ENCODE measurements at places on chromosomes 5 and 9. TPM values are rescaled to one million over a fixed set of nuclear protein-coding genes. Genes with fewer than 3 reads are reported as not detected.

Gene ARID3C
- not detected for total RNA-seq

Gene ARHGEF37
- 5.2 TPM for total RNA-seq

Gene FOXD4L3
- not detected for total RNA-seq

Gene MCCC2
- 32.5 TPM for total RNA-seq

Gene FGF1
- total RNA-seq = 0.36 TPM

Gene UBE2R2
- total RNA-seq = 26.4 TPM

Gene TNIP1
- total RNA-seq = 89.7 TPM

Gene SPAAR
- total RNA-seq = 5.4 TPM

Gene CCDC171
- total RNA-seq = 6.1 TPM

Gene TOR2A
- total RNA-seq = 9.9 TPM

DNA sequence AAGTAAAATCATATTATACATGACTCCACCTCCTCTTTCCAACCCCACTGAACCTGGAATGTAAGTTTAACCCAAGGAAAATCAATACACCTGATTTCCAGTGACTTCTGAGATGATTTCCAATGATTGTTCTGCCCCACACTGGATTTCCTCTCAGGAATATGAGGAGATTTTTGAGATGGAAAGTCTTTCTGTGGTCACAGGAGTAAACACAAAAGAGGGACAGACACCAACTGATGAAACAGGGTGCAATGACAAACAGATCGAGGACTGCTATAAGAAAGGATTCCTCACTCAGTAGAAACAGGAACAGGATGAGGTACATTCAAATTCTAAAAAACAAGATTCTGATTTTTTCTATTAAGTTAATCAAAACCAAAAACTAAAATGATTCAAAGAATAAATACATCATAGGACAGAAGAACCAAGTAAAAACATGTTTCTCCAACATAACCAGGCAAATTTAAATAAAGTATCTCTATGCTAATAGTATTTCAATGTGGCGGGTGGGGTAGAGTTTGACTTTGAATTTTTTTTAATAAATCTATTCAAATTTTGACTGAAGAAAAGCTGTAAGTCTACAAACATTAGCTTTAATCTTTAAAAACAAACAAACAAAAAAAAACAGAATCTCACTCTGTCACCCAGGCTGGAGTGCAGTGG, 42.1 kb downstream of the DTWD2 start:
- DNase-seq = no peak

DNA sequence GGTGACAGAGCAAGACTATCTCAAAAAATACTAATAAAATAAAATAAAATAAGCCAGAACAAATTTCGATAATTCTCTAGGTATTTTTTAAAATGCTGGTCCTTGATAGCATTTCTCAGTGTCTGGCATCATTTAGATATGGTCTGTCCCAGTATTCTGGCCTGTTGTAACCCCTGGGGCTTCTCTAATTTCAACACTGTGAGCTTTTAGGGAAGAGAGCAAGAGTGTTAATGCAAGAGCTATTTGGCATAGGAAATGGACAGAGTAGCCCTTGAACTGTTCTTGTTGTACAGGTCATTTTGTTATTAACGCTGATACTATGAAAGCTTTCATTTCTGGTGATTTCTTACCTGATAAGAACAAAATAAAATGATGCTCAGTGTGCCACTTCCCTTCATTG, 112.2 kb upstream of the ZNF608 start:
- DNase-seq = no peak

DNA sequence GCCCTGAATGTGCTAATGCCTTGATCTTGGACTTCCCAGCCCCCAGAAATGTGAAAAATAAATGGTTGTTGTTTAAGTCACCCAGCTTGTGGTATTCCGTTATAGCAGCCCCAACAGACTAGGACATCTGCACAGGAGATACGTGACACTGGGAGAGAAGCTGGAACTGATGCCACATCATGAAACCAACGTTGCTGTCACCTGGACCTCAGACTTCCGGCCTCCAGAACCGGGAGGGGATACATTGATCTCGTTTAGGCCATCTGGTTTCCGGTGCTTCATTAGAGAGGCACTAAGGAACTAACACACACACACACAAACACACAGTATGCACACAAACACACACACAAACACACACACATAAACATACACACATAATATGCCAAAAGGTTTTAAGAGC, 75.0 kb upstream of the ICE1 start:
- DNase-seq = no peak

GRCh38 chr5:157348049-157348400, 82.1 kb downstream of the CYFIP2 start:
- no peak for DNase-seq

DNA sequence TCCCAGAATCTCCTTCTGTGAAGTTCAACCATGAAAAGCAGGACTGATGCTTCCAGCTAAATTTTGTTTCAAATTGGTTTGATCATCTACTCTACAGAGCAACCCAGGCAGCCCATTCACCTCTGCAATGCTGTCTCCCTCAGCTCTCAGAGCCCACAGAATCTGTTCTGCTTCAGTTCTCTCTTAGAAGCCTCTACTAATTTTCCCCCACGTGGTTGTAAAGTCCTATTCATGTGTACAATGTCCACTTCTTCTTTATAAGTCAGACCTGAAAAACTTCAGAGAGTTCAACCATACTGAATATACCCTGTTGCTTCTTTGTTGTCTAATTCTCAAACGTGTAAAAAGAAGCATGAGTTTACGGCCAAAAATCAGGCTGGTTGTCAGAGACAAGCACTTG, 21.3 kb upstream of the FAM13B start:
- DNase-seq = no peak

DNA sequence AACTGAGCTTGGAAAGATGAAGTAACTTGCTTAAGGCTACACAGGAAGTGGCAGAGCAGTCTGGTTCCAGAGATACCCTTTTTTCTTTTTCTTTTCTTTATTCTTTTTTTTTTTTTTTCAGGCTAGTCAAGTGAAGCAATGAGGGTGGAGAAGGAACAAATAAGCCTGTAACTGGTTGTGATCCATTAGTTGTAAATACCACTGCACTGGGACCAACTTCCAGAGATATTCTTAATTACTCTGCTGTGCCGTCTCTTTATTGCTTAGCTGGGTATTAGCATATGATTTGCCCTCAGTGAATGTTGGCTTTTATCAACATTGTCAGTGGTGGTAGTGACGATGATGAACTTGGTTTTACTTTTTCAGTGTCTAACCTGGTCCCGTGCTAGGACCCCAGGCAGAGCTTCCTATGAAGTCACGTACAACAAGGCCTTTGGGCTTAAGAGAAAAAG, 26.7 kb downstream of the LNPEP start:
- no peak for DNase-seq

DNA sequence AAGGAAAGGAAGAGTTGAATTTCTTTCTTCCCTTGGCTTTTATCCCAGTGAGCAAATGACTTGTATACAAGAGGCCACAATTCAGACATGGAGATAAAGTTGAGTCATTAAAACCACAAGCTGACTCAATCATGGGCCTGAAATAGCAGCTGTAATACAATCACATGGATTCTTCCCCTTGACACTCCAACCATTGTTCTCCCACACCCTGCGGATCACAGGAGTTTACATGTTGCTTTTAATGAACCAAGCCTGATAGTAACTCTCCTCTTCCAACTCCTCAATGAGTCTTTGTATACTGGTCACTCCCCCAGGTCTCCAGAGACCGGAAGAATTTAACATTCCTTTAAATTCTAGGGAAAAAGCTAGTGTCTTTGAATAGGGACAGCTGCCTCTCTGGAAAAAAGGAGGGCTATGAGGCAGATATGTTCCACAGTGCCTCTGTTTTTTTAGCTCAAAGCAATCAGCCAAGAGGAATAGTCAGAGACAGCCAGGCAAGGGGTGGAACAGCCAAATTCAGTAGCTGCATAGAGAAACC, 32.4 kb downstream of the PCDHGC5 start:
- no peak for DNase-seq

DNA sequence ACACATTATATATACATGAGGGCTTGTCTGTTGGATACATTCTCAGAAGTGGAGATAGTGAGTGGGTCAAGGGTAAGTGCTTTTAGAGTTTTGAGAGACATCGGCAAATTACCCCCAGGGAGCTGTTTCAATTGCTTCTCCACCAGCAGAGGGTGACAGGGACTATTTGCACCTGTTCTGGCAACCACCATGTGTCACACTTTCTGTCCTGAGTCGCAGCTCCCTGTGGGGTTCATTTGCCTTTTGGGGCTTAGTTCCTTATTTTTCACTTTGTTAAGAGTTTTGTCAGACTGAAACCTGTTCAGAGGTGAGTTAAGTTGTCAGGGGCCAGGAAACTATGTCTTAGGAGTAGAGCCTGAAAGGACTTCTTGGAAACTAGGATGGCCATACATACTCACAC, 20.1 kb upstream of the SLC36A1 start:
- no peak for DNase-seq

DNA sequence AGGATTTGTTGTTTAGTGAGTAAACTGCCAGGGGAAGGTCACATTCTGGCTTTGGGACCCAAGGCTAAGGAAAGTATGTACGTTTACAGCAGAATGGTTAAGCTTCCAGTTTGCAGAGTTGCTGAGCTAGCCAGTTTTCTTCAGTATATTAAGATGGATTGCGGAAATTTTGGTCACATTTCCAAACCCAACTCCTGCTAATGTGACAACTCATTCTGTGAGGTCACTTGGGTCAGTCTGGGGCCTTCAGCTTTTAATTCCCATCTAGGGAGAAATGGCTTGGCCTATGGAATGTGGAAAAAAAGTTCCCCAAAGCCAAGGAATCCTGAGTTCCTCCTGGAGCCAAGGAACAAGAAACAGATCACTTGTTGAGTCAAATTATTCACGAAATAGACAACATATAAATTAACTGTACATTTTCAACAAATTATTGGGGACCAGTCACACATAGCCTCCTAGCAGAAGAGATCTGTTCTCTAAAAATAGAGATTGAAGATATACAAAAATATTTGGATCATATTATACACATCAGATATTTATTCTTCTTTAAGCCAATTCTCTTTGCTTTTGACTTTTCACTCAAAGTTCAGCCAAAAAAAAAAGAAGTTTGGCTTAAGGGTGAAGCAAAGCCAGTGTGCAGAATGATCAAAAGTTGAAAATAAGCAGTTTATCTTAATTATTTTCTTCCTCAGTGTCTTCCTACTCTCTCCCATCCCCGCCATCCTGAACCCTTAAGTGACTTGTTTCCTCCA, 8.8 kb downstream of the KCNV2 start:
- DNase-seq = no peak

DNA sequence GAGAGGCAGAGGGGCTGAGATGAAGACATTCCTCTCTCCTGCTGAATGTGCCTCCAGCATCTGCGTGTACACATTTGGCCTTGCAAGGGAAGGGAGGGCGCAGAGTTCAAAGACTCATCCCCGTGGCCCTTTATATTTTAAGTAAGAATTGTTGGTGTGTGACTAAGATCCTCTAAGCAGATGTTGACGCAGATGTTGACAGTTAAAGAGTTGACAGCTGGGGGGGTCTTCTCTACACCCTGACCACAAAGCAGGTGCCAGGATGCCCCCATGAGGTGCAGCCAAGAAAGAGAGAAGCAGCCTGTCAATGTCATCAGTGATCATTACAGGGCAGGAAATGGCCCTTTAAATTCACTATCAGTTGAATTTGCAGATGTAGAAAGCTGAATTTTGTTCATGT, 262.9 kb downstream of the IRX1 start:
- no peak for DNase-seq

GRCh38 chr5:92455011-92455410, 1071.9 kb upstream of the ARRDC3 start:
- no peak for DNase-seq

GRCh38 chr5:95471487-95471886, 80.3 kb downstream of the FAM81B start:
- DNase-seq = no peak

DNA sequence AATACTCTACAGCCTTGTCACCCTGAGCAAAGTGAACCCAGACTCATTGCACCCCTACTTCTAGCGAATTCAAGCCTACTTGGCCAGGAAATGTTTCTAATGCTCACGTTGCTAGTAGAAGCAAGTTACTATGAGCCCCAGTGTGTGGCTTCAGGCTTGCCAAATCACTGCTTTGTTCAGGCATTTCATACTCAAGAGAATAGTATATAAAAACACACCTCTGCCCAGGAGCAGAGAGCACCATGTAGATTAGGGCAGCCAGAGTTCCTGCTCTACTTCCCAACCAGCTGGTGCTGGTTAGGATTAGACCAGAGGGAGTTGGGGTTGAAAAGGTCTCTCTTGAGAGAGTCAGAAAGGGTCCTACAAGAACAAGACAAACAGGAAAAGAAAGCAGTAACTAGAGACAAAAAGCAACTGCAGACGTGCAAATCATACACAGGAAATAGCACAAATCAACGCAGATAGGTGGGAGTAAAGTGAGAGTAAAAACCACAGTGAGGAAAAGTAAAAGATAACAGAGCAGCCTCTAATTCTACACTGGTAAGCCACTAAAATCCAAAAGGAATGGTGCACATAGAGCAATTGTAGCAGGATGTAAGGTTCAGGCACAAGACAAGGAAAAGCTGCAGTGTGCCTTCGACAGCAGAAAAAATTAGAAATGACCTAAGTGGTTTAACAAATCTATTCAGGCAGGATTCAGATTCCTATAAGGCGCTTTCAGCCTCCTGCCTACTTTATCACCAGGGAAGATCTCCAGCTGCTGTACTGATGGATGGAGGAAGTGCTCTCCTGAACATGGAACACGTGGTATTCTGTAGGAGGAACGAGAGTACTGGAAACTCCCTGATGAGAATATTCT, 49.6 kb upstream of the KIF2A start:
- no peak for DNase-seq

DNA sequence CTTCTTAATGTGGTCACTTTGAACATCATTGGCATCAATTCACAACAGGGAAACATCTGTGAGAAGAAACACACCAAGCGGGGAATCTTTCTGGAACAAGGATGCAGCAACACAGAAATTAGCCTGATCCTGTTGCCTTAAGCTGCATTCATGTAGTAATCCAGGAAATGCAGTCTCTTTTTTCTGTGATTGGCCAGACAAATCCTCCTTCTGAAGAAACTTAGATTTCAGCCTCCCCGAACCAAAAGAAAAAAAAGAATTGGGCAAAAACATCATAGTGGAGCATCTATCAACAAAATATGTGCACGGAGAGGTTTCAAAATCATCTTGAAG, 7.2 kb upstream of the XPA start:
- no peak for DNase-seq

- DNase-seq = no peak
These were observed 47.9 kb downstream of the DEPDC1B start for GRCh38 chr5:60651872-60652620.

GRCh38 chr5:75681125-75681830, 36.0 kb downstream of the POC5 start:
- DNase-seq = no peak

GRCh38 chr9:132702254-132702653, 32.0 kb downstream of the GTF3C4 start:
- DNase-seq = no peak

- DNase-seq = no peak
These were observed 57.1 kb downstream of the HCN1 start for GRCh38 chr5:45639040-45639439.

DNA sequence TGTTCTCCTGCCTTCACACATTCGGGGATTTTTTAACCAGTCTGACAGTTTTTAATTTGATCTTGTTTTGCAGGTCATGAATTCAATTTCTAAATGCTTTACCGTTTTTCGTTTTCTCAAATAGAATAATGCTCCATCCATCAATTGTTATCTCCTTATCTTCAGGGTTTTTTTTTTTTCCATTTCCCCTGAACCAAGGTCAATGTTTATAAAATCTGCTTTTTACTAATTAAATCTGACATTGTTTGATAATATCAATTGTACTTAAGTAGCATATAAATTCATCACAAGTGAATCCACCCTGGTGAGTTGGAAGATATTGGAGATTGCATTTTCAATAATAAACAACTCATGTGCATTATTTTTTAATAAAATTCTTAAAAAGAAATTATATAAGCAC, 2004.6 kb upstream of the WWC1 start:
- no peak for DNase-seq

Measured in ovary (tissue), 10 donors.